IMR-90 (cell line): ENCODE measurements at places on chromosomes 12 and 14.

- no peak overlapping the region for H3K4me3 ChIP-seq
- H3K36me3 ChIP-seq = no peaks in the 10 kb centered on the region
- no peaks in the 10 kb centered on the region for H3K27me3 ChIP-seq
- DNase-seq = peak; percentile 8
- H3K4me1 ChIP-seq = no peaks in the 10 kb centered on the region
- H3K27ac ChIP-seq = no peak overlapping the region
These were observed 38.2 kb upstream of the ZNF641 start for GRCh38 chr12:48388938-48389337.

- no peak overlapping the region for H3K27ac ChIP-seq
- no peak for DNase-seq
- peaks cover 11% of the 10 kb centered on the region for H3K36me3 ChIP-seq
- H3K4me3 ChIP-seq = no peak overlapping the region
- no peaks in the 10 kb centered on the region for H3K4me1 ChIP-seq
These were observed 63.6 kb downstream of the TTLL5 start for GRCh38 chr14:75724414-75725204.

DNA sequence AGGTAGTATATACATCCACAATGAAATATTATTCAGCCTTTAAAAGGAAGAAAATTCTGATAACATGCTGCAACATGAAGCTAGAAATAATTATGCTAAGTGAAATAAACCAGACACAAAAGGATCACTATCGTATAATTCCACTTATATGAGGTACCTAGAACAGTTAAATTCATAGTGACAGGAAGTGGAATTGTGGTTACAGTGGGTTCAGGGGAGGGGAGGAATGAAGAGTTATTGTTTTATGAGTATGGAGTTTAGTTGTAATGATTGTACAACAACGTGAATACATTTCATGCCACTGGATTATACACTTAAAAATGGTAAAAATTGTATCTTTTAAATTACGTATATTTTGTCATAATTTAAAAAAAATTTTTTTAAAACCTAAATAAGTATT is 21.0 kb downstream of the EEA1 start:
- H3K4me1 ChIP-seq = peaks cover 2% of the 10 kb centered on the region; the same call in 1 of the 2 replicates
- no peaks in the 10 kb centered on the region for H3K36me3 ChIP-seq
- no peak overlapping the region for H3K27ac ChIP-seq
- DNase-seq = no peak

DNA sequence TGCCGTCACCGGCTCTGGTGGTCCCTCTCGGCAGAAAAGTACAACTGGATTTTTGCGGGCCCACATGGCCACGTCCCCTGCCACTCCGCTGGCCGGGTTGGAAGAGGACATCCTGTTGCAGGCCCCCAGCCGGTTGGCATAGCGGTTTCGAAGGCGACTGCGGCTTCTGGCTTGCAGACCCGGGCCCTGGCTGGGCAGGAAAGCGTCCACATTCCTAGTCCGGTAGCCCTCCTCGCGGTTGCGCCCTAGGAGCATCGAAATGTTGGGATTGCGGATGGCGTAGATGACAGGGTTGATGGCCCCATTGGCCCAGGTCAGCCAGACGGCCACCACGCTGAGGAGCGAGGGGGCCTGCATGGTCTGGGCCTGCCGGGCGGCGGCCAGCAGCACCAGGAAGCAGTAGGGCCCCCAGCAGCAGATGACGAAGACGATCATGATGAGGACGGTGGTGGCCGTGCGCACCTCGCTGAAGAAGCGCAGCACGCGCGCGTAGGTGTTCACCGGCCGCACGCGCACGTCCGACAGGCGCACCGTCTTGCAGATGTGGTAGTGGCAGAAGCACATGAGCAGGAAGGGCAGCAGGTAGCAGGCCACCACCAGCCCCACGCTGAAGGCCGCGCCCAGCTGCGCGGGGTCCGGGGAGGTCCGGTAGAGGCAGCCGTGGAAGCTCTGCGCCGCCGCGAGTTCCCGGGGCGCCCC is 1.2 kb downstream of the GPR135 start:
- peaks cover 18% of the 10 kb centered on the region for H3K36me3 ChIP-seq
- peaks cover 6% of the 10 kb centered on the region for H3K4me1 ChIP-seq
- H3K27ac ChIP-seq = peak overlapping the region; percentile 7; the same call in 1 of the 2 replicates

GRCh38 chr14:75542588-75543091 is 20.4 kb downstream of the BATF start:
- H3K27me3 ChIP-seq = peaks cover 9% of the 10 kb centered on the region
- H3K27ac ChIP-seq = no peak overlapping the region
- H3K4me1 ChIP-seq = no peaks in the 10 kb centered on the region; the same call in 1 of the 2 replicates
- no peak for DNase-seq
- H3K4me3 ChIP-seq = no peak overlapping the region

DNA sequence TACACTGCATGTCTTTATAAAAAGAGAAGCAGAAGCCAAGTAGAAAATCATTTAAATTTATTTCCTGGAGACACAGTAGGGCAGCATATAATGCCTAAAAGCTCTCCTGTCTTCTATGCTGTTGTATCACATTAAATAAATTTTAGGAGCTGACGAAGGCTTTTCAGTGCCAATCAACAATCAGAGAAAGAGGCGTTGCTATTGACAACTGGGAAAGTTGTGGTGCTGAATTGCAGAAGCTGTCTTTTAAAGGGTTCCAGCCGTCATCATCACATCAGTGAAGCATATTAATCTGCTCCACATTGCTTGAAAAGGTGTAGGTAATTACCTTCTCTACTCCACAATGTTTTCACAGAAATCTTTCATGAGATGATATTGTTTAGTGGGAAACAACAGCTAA is 103.9 kb downstream of the FSCB start:
- no peaks in the 10 kb centered on the region for H3K4me1 ChIP-seq
- no peaks in the 10 kb centered on the region for H3K27me3 ChIP-seq
- no peaks in the 10 kb centered on the region for H3K36me3 ChIP-seq
- H3K27ac ChIP-seq = no peak overlapping the region

DNA sequence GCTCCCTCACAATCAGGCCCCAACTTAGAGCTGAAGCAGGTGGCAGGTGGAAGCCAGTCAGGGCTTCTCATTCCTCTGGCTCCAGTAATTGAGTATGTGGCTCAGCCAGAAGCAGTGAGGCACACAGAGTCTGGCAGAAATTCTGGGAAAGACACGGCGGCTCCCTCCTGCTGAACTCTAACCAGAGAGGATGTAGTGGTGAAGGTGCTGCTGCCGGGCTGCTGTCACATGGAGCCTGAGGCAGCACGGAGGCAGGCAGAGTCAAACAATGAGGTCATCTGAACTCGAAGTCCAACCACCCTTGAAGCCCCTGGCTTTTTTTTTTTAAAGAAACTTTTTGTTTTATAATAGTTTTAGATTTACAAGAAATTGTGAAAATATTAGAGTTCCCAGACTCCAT is 33.4 kb upstream of the SMOC1 start:
- no peaks in the 10 kb centered on the region for H3K36me3 ChIP-seq
- H3K27me3 ChIP-seq = peaks cover 52% of the 10 kb centered on the region
- H3K4me3 ChIP-seq = no peak overlapping the region
- peak; percentile 4 for DNase-seq
- no peaks in the 10 kb centered on the region for H3K4me1 ChIP-seq

- DNase-seq = no peak
- H3K27me3 ChIP-seq = no peaks in the 10 kb centered on the region
- H3K36me3 ChIP-seq = peaks cover 3% of the 10 kb centered on the region
- peaks cover 14% of the 10 kb centered on the region for H3K4me1 ChIP-seq
- H3K4me3 ChIP-seq = no peak overlapping the region
These were observed 2.8 kb upstream of the BAZ2A start for GRCh38 chr12:56632701-56633467.

DNA sequence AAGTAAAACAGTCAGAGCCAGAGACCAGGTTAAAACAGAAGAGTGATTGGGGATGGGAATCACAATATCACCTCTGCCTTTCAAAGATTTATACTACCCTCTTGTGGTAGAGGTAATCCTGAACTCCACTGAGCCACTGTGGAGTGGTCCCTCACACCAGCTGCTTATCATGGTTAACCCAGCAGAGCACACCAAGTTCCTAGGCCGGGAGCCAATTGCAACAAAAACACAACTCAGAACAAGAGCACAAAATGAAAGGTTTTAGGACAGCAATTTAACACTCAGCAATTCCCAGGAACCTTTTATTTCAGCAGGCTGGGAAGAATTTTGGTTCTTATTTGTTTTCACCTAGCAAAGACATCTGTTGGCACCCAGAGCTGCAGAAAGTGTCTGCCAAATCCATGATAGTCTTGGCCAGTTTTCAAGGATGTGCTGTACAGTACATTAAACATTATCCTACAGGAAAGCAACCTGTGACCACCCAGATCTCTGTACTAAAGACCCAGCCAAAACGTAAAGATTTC is 220.5 kb upstream of the ATXN7L3B start:
- no peaks in the 10 kb centered on the region for H3K36me3 ChIP-seq
- DNase-seq = no peak
- no peaks in the 10 kb centered on the region for H3K4me1 ChIP-seq
- H3K27ac ChIP-seq = no peak overlapping the region

- no peak for DNase-seq
- no peak overlapping the region for H3K27ac ChIP-seq
- no peaks in the 10 kb centered on the region for H3K36me3 ChIP-seq
- H3K4me1 ChIP-seq = peaks cover 2% of the 10 kb centered on the region; the same call in 1 of the 2 replicates
- H3K27me3 ChIP-seq = peaks cover 5% of the 10 kb centered on the region
- H3K4me3 ChIP-seq = no peak overlapping the region
These were observed 5.8 kb upstream of the NTN4 start for GRCh38 chr12:95796225-95796981.

DNA sequence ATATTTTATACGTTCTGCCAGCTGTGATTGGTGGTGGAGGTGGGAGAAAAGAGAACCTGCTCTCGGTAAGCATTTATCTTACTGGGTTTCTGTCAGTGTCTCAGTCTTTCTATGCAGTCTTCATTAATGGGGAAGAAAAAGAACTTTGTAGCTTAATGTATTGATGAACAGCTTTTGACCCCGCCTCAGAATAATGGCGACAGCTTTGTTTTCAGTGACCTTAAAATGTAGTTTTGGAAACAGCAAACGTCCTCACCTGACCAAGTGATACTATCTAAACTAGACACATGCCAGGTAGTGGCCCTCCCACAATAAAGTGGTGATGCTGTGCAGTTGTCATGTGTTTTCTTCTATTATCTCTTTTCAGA is 1.4 kb downstream of the DACT1 start:
- no peaks in the 10 kb centered on the region; the same call in 1 of the 2 replicates for H3K4me1 ChIP-seq
- H3K27me3 ChIP-seq = no peaks in the 10 kb centered on the region

- DNase-seq = no peak
- peak overlapping the region; percentile 57 for H3K4me3 ChIP-seq
- H3K27ac ChIP-seq = peak overlapping the region; percentile 51
- no peaks in the 10 kb centered on the region; the same call in 1 of the 2 replicates for H3K4me1 ChIP-seq
- H3K27me3 ChIP-seq = no peaks in the 10 kb centered on the region
These were observed 506 bp upstream of the NAP1L1 start for GRCh38 chr12:76084863-76085519.

GRCh38 chr14:75282170-75282554 is 3.5 kb downstream of the FOS start:
- peaks cover 9% of the 10 kb centered on the region for H3K36me3 ChIP-seq
- no peak overlapping the region for H3K27ac ChIP-seq
- H3K4me3 ChIP-seq = no peak overlapping the region
- peaks cover 7% of the 10 kb centered on the region for H3K4me1 ChIP-seq
- peak; percentile 60 for DNase-seq
- H3K27me3 ChIP-seq = no peaks in the 10 kb centered on the region

DNA sequence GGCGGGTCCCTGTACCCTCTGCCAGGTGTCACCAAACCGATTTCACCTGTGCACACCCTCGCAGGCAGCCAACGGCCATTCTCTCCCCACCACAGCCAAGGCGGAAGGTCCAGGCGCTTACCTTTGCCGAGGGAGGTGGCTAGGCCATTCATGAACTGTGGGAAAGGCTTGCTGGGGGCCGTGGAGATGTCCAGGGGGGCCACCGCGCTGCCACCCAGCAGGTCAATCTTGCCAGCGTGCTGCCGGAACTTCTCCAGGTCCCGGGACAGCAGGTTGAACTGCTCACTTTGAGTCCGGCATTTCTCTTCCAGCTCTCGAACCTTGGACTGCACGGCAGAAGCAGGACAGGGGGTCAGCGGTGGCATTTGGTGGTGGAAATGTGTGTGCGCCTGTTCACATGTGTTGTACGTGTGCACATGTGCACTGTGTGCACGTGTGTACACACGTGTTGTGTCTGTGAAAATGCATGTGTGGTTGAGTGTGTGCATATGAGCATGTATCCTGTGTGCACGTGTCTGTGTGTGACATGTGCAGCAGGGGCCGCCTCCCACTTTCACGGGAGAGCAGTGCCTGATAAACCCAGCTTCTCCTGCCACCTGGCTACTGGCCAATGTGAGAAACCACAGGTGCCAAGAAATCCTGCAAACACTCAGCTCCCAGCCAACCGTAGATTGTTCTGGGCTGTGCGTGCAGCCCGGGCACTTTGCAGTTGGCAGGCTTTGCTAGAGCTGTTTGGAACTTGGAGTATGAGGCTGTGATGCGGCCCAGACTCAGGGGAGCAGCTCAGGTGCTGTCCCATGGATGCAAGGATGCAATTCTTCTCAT is 118.9 kb downstream of the PIWIL1 start:
- H3K36me3 ChIP-seq = no peaks in the 10 kb centered on the region
- no peaks in the 10 kb centered on the region for H3K27me3 ChIP-seq

GRCh38 chr14:44613061-44613712 is 106.1 kb upstream of the FSCB start:
- no peak overlapping the region for H3K4me3 ChIP-seq
- no peaks in the 10 kb centered on the region for H3K4me1 ChIP-seq
- H3K27ac ChIP-seq = no peak overlapping the region
- no peaks in the 10 kb centered on the region for H3K27me3 ChIP-seq
- no peaks in the 10 kb centered on the region for H3K36me3 ChIP-seq

- DNase-seq = no peak
- no peaks in the 10 kb centered on the region for H3K36me3 ChIP-seq
- no peaks in the 10 kb centered on the region for H3K4me1 ChIP-seq
These were observed 28.2 kb upstream of the TMEM179 start for GRCh38 chr14:104632781-104633180.

DNA sequence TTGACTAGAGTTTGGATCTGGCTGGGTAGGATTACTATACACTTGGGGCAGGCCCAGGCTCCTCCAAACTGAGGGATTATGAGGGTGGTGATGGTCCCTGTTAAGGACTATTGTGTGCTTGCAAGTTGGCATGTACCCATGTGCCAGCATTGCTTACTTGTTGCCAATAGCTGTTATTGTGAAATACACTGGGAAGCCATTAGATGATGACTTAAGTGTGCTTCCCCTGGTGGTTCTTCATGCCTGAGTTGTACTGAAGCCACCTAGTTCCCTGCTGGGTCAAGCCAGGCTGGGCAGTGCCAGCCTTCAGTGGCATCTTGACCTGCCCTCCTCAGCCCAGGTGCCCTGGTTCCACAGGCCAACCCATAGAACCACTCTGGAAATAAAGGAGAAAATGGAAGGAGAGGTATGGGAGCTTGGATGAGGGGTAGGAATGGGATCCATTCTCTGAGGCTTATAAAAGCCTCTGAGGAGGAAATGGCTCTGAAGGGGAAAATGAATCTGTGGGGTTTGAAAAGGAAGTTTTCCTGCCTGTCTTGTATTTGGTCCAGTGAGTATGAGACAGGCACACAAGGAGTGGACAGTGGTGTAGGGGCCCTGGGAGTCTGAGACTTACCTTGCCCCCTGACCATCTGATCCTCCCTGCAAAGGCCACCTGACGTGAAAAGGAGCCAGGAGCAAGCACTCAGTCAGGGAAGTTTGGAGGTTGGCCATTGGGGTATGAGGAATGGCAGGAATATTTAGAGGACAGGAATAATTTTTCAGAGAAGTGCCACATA is 724 bp downstream of the LTB4R start:
- no peak overlapping the region for H3K27ac ChIP-seq
- peaks cover 10% of the 10 kb centered on the region; the same call in 1 of the 2 replicates for H3K4me1 ChIP-seq
- peaks cover 16% of the 10 kb centered on the region; the same call in 1 of the 2 replicates for H3K27me3 ChIP-seq
- H3K36me3 ChIP-seq = 0 out of 2 replicates have a peak, but pooled peaks cover 2% of the 10 kb centered on the region
- no peak for DNase-seq
- no peak overlapping the region for H3K4me3 ChIP-seq

GRCh38 chr14:90545966-90546751 is 149.3 kb downstream of the CALM1 start:
- H3K36me3 ChIP-seq = peaks cover under 1% of the 10 kb centered on the region; the same call in 1 of the 2 replicates
- H3K27me3 ChIP-seq = no peaks in the 10 kb centered on the region
- H3K4me3 ChIP-seq = no peak overlapping the region
- peaks cover under 1% of the 10 kb centered on the region; the same call in 1 of the 2 replicates for H3K4me1 ChIP-seq
